ENCODE measurements at places on chromosomes 2 and 18.

DNA sequence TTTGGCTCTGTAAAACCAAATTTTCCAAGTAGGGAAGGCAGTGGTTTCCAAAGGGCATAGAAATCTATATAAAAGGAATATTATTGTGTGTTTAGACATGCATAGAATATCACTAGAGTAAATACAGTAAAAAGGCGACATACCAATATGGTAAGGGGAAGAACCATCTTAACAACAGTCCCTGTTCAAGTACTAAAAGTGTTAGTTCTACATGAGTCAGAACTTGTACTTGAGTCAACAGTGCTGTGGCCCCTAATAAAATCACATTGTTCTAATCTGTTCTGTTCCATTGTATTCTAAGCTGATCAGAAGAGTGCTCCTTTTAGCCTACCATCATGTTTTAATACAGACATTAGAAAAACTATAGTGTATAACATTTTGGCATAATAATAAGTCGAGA lies 36.1 kb upstream of the TNFRSF11A start:
- DNase-seq = no peak

DNA sequence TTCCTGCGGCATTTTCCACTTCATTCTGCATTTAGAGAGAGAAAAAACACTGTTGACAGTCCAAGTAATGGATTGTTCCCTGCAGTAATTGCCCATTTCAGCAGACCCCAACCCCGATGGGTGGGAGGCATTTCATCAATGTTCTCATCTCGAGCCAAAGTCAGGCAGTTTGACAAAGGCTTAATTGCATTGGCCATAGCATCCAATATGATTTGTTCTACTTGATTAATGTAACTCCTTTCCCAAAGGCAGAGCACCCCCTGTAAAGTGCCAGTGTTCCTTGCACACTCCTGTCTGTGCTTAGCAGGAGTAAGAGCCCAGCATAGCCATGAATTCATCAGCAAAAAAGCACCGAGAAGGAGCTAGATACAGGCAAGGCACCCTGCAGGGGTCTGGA lies 174.4 kb downstream of the SEPTIN10 start:
- no peak for DNase-seq

DNA sequence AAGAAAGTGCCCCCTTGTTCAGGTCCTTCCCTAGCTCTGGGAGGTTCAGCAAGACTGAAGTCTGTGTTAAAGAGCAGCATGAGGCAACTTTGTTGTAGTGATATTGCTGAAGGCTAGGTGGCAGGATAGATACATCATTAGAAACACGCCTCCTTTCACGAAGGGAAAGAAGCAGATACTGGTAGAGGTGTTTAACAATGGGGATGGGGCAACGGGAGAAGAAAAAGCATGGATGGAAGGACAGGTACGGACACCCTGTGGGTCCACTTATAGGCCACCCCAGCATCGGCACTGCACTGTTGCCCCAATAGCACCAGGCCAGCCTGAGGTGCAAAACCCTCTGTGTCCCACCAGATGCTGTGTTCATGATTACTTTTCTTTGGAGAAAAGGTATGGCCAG lies 3.5 kb upstream of the IGFBP5 start:
- DNase-seq = peak; percentile 74

GRCh38 chr2:211084352-211084751 lies 528.0 kb downstream of the CPS1 start:
- no peak for DNase-seq

- DNase-seq = no peak
Observed at GRCh38 chr18:12023375-12023774, 42.1 kb downstream of the IMPA2 start.
